ENCODE measurements at places on chromosomes 6 and 20.

DNA sequence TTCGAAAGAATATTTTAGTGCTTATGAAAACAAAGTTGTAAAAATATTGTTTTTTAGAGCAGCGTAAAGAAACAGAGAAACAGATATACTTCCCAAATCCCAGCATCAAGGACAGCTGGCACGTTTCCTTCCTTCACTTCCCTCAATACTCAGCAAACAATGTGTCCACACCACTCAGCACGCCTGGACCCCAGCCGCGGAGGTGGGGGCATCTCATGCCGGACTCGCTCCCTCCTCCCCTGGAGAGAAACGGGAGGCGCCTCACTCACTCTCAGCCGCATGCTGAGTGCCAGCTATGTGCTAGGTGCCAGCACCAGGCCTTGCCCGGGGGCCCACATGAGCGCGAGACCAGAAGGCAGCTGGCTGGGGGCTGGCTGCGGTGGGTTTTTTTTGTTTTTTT lies 34.7 kb downstream of the SLC2A4RG start:
- DNase-seq: no peak

- no peak for DNase-seq
These were observed 6.0 kb upstream of the HCK start for GRCh38 chr20:32045999-32046398.

GRCh38 chr20:31452575-31452974 lies 12.1 kb downstream of the DEFB123 start:
- DNase-seq: no peak

GRCh38 chr20:2814587-2815051 lies at the start of gene C20orf141:
Gene C20orf141, plus strand, starts transcription at chr20:2814987. Its CDS starts 198 bp downstream, at chr20:2815185.
- no peak for DNase-seq

DNA sequence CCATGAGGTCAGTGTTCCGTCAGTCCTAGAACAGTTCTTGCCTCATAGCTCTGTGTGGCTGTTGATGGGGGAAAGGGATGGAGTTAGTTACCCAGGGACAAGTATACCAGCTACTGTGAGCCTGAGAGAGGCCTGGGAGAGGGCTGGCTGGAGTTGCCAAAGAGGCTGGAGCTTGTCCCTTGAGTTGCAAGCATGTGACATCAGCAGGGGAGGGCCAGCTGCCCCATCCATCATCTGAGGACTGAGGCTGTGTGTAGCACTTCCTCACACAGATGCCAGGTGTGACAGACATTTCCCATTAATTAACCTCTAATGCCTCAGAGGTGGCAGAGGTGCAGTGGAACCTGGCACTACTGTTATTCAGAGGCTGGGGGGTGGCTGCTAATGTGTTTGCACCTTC lies 131.6 kb downstream of the PHACTR3 start:
- no peak for DNase-seq

DNA sequence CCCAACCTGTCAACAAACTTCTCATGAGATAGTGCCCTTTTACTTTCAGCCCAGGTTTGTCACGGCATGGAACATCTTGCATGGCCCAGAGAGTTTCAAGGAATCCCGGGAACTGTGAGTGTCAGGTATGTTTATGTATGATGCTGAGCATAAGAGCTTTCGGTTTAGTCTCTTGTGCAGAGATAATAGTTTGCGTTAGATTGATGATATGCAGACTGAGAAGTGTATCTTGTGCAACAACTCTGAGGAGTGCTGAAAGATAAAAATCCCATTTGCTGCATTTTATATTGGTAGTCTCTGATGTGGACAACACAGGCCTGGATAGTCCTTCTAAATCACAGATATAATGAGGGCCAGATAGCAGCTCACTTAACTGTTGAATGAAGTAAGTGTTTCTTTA lies 99.0 kb downstream of the TBX18 start:
- DNase-seq: no peak

GRCh38 chr6:21847711-21848480 lies 254.3 kb downstream of the SOX4 start:
- DNase-seq: no peak

DNA sequence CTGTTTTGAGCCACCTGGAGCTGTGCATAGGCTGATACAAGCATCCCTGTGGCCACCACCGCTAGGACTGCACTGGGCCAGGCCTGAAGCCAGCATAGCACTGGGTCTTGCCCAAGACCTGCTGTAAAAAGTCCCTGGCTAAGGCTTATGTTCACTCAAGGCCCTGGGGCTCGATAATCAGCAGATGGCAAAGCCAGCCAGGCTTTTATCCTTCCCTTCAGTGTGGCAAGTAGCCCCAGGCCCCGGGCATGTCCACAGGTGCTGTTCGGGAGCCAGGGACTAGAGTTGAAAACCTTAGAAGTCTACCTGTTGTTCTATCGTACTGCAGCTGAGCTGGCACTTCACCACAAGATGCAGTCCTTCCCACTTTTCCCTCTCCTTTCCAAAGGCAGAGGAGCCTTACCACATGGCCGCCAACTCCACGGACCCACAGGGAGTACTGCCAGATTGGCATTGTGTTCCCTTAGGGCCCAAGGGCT lies 226.4 kb upstream of the ZNF217 start:
- no peak for DNase-seq

Data from vagina (tissue), 2 donors.